Activated CD8-positive, alpha-beta memory T cell treated with anti-CD3 and anti-CD28 coated beads, Interleukin-2, amount 10 ng/mL, durations not matched to agents 7 days and 5 days (primary cell): ENCODE measurements at places on chromosomes 2 and 18. TPM values are rescaled to one million over a fixed set of nuclear protein-coding genes. Genes with fewer than 3 reads are reported as not detected.

The IL36RN gene
- total RNA-seq = not detected

The HMSD gene
- total RNA-seq = 5.5 TPM

The DYSF gene
- 8.9 TPM for total RNA-seq

The RUFY4 gene
- 5.1 TPM for total RNA-seq

The TUBB6 gene
- total RNA-seq = 39.0 TPM

The ELAC1 gene
- total RNA-seq = 7.6 TPM

The SERPINB13 gene
- not detected for total RNA-seq

- H3K27me3 ChIP-seq = no peaks in the 10 kb centered on the region
- H3K4me1 ChIP-seq = no peaks in the 10 kb centered on the region
- H3K36me3 ChIP-seq = no peaks in the 10 kb centered on the region
- H3K4me3 ChIP-seq = no peak overlapping the region
- DNase-seq = no peak
Observed at GRCh38 chr2:122249673-122250072, 494.2 kb downstream of the TSN start.

GRCh38 chr2:85854166-85854509, 34.7 kb downstream of the ST3GAL5 start:
- peaks cover 72% of the 10 kb centered on the region for H3K4me1 ChIP-seq
- no peaks in the 10 kb centered on the region for H3K27me3 ChIP-seq
- peak; percentile 62 for DNase-seq
- peaks cover 78% of the 10 kb centered on the region for H3K36me3 ChIP-seq

DNA sequence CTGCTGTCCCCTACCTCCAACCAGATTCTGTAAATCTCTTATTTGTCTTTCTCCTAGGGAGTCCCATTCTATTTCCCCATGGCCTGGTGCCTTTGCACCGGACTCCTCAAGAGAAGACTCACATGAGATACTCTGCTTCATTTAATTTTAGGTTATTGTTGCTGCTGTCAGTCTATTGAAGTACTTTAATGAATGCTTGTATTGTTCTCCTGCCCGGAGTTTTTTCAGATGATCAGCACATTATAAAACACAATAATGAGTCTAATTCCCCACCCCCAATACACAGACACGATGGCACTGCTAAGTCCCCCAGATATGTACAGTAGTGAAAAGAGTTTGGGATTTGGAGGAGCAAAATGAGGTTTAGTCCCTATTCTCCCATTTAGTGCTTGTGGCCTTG, 58.9 kb downstream of the HAUS1 start:
- no peak for DNase-seq
- H3K4me1 ChIP-seq = peaks cover 29% of the 10 kb centered on the region
- peaks cover 6% of the 10 kb centered on the region for H3K27me3 ChIP-seq
- peaks cover 2% of the 10 kb centered on the region for H3K36me3 ChIP-seq
- no peak overlapping the region for H3K4me3 ChIP-seq

- H3K4me1 ChIP-seq = peaks cover 3% of the 10 kb centered on the region
- DNase-seq = no peak
- H3K4me3 ChIP-seq = no peak overlapping the region
- H3K27me3 ChIP-seq = no peaks in the 10 kb centered on the region
- H3K27ac ChIP-seq = no peak overlapping the region
- peaks cover 25% of the 10 kb centered on the region for H3K36me3 ChIP-seq
Observed at GRCh38 chr18:5286525-5286924, 9.0 kb downstream of the ZBTB14 start.

- H3K27ac ChIP-seq = no peak overlapping the region
- no peaks in the 10 kb centered on the region for H3K27me3 ChIP-seq
- no peak for DNase-seq
Observed at GRCh38 chr2:226733927-226734564, 65.6 kb downstream of the IRS1 start.

DNA sequence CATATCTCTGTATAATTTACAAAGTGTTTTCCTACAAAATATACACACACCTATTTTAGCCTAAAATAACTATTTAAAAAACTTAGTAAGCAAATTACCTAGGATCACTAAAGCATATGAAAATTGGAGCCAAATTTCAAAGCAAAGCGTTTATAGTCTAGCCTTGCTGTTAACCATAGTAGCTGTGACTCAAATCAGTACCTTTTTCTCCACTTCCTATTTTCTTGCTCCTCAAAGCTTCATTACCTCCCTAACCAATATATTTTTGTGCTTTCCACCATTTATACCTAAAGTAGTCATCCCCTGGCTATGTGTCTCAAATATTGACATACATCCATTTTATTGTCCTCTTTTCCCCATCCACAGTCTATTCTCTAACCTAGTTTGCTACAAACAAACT, 73.1 kb downstream of the ERBB4 start:
- H3K4me1 ChIP-seq = no peaks in the 10 kb centered on the region
- H3K27me3 ChIP-seq = no peaks in the 10 kb centered on the region
- no peaks in the 10 kb centered on the region for H3K36me3 ChIP-seq
- H3K4me3 ChIP-seq = no peak overlapping the region

DNA sequence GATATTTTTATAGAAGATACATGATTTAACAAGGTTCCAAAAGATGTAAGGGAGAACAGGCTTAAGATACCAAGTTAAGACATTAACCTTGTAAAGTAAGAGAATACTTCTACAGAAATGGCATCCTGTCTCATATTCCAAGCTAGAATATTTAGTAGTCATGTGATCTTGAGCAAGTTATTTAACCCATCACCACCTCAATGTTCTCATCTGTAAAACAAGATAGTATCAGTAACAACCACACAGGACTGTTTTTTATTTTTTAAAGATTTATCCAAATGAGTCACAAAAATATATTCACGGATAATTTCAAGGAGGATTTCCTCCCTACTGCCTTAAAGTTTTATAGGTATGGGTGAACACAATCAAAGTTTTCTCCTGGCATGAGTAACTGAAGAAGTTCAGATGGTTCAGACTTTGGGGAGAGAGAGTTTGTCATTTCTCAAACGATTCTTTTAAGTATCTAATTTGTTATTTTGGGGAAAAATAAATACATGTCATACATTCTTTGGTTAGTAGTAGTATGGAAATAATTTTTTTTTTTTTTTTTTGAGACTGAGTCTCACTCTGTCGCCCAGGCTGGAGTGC, 25.9 kb downstream of the ROCK1 start:
- H3K27ac ChIP-seq = no peak overlapping the region
- peaks cover 35% of the 10 kb centered on the region for H3K4me1 ChIP-seq
- no peaks in the 10 kb centered on the region for H3K27me3 ChIP-seq
- no peak overlapping the region for H3K4me3 ChIP-seq
- peaks cover 41% of the 10 kb centered on the region for H3K36me3 ChIP-seq

GRCh38 chr2:116676776-116677175, 1137.7 kb upstream of the DDX18 start:
- H3K4me3 ChIP-seq = no peak overlapping the region
- no peak overlapping the region for H3K27ac ChIP-seq
- H3K36me3 ChIP-seq = no peaks in the 10 kb centered on the region
- DNase-seq = no peak

- no peak for DNase-seq
- H3K4me3 ChIP-seq = no peak overlapping the region
- H3K4me1 ChIP-seq = no peaks in the 10 kb centered on the region
- peaks cover 17% of the 10 kb centered on the region for H3K27me3 ChIP-seq
Observed at GRCh38 chr2:151869291-151869690, 41.1 kb upstream of the ARL5A start.

DNA sequence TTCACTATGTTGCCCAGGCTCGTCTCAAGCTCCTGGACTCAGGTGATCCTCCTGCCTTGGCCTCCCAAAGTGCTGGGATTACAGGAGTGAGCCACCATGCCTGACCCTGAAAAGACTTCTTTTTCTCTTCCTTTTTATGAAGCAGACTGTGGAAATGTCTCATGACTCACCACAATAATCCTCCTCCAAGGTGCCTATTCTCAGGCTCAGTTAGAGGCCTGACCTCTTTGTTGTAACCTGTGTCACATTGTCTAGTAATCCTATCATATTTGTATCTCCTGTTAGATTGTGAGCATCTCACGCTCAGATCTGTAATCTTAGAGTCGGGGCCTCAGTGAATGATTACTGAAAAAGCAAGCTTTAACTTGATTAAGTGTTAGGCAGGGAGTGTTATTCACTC, 18.3 kb upstream of the TAF4B start:
- no peak overlapping the region for H3K4me3 ChIP-seq
- no peak for DNase-seq
- H3K27me3 ChIP-seq = no peaks in the 10 kb centered on the region
- H3K36me3 ChIP-seq = no peaks in the 10 kb centered on the region

DNA sequence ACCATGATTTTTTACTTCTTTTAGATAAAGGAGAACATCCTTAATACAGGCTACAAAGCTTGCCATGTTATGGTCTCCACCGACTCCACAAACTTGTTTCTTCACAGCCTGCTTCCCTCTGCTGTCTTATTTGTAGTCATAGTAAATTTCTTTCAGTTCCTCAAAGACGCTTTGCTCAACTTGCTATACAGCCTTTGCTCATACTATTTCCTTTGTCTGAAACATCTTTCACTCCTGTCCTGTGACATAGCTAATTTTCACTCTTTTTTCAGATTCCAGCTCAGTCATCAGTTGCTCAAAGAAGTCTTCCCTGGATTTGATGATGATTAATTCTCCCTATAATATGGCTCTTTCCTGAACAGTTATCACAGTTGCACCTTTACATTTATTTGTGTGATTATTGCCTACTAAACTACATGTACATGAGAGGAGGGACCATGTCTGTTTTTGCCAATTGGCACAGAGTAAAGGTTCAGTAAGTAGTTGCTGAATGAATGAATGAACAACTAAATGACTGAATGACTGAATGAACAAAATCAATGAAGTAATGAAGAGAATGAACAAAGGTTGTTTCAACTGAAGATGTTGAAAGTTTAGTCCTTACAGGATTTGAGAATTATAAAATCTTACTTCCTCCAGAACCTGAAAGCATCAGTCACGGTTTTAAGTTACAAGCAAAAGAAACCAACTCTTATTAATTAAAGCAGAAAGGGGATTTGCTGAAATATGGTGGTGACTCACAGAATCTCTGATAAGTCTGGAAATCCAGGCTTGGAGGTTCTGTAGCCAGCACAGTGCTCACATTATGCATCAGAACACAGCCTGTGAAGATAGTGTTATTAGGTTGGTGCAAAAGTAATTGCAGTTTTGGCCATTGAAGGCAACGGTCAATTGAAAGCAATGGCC, 186.4 kb upstream of the FAM98A start:
- no peaks in the 10 kb centered on the region for H3K36me3 ChIP-seq
- H3K4me1 ChIP-seq = no peaks in the 10 kb centered on the region
- H3K27me3 ChIP-seq = no peaks in the 10 kb centered on the region

DNA sequence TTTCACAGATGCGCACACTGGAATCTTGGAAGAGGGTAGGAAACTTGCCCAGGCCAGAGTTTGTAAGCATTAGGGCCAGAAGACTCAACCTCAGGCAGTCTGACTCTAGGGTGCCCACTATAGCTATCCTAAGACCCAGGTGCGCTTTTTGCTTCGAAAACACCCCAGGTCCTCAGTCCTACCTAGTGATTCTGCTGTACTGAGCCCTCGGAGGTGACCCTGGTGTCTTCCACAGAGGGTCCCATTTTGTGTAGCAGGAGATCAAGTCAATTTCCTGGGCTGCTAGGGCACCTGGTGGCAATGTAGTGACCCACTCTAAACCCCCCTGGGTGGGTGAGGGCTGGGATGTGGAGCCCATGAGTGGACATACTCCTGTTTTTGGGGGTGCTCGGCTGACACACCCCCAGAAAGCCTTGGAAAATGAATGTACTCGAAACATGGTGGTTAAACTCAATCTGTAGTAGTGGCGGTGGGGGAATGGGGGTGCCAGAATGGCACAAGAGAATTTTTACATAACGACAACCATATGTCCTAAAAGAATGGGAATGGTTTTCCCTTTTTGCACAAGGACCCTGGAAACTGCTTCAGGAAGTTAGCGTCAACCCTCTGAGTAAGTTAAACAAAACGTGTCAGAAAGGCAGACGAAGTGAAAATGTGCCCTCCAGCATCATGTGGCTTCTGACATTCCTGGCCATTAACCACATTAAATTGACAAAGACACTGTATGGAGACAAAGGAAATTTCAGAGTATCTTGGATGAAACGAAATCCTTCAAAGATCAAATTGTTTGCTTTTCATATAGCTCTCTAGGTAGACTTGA, 218.0 kb upstream of the COPS8 start:
- H3K4me3 ChIP-seq = no peak overlapping the region
- peak; percentile 26 for DNase-seq
- H3K27me3 ChIP-seq = peaks cover 4% of the 10 kb centered on the region
- H3K4me1 ChIP-seq = peaks cover 7% of the 10 kb centered on the region
- H3K27ac ChIP-seq = no peak overlapping the region

- H3K4me3 ChIP-seq = no peak overlapping the region
Observed at GRCh38 chr2:25595393-25595792, 78.0 kb downstream of the DTNB start.

GRCh38 chr2:209121691-209122090, 302.2 kb upstream of the MAP2 start:
- no peak overlapping the region for H3K27ac ChIP-seq
- no peak overlapping the region for H3K4me3 ChIP-seq
- H3K27me3 ChIP-seq = no peaks in the 10 kb centered on the region

- H3K27me3 ChIP-seq = no peaks in the 10 kb centered on the region
- no peak overlapping the region for H3K4me3 ChIP-seq
- no peak for DNase-seq
- no peaks in the 10 kb centered on the region for H3K36me3 ChIP-seq
- no peaks in the 10 kb centered on the region for H3K4me1 ChIP-seq
- no peak overlapping the region for H3K27ac ChIP-seq
Observed at GRCh38 chr2:189109921-189110397, 69.6 kb downstream of the COL5A2 start.

- H3K4me1 ChIP-seq = peaks cover 1% of the 10 kb centered on the region
- peaks cover 2% of the 10 kb centered on the region for H3K36me3 ChIP-seq
- peaks cover 12% of the 10 kb centered on the region for H3K27me3 ChIP-seq
Observed at GRCh38 chr18:79531386-79531785, 135.7 kb downstream of the NFATC1 start.

DNA sequence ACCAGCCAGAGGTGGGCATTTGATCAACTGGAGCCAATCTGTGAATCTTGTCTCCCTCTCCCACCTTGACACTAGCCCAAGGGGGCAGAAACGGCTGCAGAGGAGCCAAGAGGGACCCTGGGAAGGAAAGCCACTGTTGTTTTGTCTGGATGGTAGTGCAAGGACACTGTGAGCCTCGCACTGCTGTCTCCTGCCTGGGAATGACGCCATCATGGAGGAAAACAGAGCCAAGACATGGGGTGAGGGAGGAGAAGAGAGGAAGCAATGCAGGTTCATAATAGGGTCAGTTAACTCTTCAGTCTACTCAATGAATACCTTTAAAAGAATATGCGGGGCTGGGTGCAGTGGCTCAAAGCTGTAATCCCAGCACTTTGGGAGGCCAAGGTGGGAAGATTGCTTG, 231.1 kb upstream of the AGAP1 start:
- H3K36me3 ChIP-seq = no peaks in the 10 kb centered on the region
- no peaks in the 10 kb centered on the region for H3K4me1 ChIP-seq

GRCh38 chr2:128597121-128597762, 278.6 kb upstream of the HS6ST1 start:
- no peak for DNase-seq
- no peak overlapping the region for H3K27ac ChIP-seq
- no peaks in the 10 kb centered on the region for H3K4me1 ChIP-seq

GRCh38 chr18:21741562-21742314, 1.1 kb downstream of the MIB1 start:
- H3K4me1 ChIP-seq = peaks cover 50% of the 10 kb centered on the region
- H3K27ac ChIP-seq = peak overlapping the region; percentile 84
- peak overlapping the region; percentile 82 for H3K4me3 ChIP-seq
- peak; percentile 54 for DNase-seq
- peaks cover 16% of the 10 kb centered on the region for H3K36me3 ChIP-seq
